Occipital lobe (tissue), 3 donors: ENCODE measurements at places on chromosomes 2 and 18. TPM values are rescaled to one million over a fixed set of nuclear protein-coding genes. Genes with fewer than 3 reads are reported as not detected.

- DNase-seq: no peak
These were observed 159.3 kb upstream of the SLC8A1 start for GRCh38 chr2:40611196-40611595.

DNA sequence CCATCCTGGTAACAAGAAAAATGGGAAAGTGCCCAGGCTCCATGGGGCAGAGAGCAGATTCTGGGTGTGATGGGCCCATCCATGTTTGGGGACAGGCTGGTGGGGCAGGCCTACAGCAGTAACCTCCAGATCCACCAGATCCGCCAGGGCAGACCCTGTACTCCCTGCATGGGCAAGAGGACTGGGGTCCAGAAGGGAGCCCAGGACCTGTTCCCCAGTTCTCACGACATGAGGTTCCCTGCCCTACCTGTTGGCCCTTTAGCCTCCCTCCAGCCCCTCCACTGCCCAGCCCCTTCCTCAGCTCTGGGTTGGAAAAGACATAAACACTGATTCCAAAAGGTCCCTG, 38.7 kb downstream of the EMX1 start:
- DNase-seq: no peak

Gene AQP12B
- not detected for total RNA-seq

Gene DCDC2C
- total RNA-seq: 0.62 TPM

Gene SP5
- total RNA-seq: 0.78 TPM

DNA sequence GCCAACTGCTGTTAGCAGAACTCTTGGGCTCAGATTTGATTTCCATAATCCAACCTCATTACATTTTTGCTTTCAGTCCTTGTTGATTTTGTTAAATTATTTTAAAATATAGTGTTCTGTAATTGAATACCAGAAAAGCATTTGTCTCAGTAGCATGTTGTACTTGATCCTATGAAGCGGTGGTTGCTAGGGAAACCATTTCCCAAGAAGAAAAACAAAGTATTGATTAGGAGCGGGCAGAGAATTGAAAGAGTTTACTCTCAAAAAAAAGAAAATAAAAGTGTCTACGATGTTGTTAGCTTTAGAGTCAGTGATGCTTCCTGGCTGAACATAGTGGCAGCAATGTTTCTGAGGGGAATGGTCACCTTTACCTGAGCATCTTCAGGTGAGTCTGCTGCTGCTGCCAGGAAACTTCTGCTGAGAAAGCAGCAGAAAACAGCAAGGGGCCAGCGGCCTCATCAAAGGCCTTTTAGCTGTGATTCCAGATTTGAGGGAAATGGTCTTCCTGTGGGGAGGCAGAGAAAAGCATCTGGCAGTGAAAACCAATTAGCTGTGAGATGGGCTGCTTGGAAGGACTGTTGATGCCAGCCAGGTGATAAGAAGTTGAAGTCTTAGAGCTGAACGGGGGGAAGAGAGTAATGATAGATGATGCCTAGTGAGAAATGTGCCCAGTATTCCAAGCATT, 37.1 kb downstream of the CRIM1 start:
- no peak for DNase-seq

DNA sequence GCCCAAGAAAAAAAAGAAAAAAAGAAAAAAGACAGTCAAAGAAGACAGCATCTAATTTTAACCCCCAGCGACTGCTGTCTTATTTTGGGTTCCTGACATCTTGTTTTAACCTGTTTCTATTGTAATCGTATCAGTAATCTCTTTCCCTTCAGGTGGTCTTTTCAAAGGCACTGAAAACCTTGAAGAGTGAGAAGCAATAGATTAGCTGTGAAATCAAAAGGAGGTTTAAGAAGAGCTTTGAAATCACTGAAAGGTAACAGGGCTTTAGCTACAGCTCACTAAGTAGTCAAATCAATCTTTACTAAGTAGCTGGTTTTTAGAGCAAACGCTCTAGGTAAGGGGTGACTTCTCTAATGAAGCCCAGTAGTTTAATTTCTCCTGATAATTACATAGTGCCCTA, 5.4 kb upstream of the TANC1 start:
- DNase-seq: no peak

- no peak for DNase-seq
These were observed 21.3 kb downstream of the SLC66A2 start for GRCh38 chr18:79930020-79930642.
